Stimulated activated CD8-positive, alpha-beta memory T cell treated with anti-CD3 and anti-CD28 coated beads, Interleukin-2, amount 100 ng/mL, for 1 hour (primary cell): ENCODE measurements at places on chromosomes 2 and 18.
A peak's percentile ranks its signal among the peaks of the same experiment; 100 is the strongest.

- no peak for DNase-seq
These were observed 141.8 kb upstream of the BCL2L11 start for GRCh38 chr2:110978756-110979470.

- DNase-seq = no peak
These were observed 86.4 kb downstream of the GCA start for GRCh38 chr2:162430323-162430722.

DNA sequence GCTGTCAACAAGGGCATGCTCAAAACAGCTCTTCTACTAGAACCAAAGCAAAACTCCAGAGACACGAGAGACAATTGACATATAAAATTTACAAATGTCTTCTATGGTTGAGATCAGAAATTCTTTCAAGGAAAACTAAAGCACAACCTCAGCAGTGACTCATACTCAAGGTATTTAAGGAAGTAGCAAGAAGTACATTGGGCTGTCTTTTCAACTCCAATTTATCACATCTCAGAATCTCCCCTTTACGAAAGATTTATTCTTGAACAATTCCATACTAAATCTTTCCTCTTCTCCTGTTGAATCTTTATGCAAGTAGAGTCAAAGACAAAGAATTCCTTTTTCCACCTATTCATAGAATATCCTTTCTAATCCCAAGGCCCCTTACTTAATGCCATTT lies 324.0 kb downstream of the IRS1 start:
- DNase-seq = no peak

- DNase-seq = no peak
These were observed 792.6 kb downstream of the CPS1 start for GRCh38 chr2:211349031-211349430.

- no peak for DNase-seq
These were observed 173.0 kb upstream of the ALKAL2 start for GRCh38 chr2:460861-461260.

DNA sequence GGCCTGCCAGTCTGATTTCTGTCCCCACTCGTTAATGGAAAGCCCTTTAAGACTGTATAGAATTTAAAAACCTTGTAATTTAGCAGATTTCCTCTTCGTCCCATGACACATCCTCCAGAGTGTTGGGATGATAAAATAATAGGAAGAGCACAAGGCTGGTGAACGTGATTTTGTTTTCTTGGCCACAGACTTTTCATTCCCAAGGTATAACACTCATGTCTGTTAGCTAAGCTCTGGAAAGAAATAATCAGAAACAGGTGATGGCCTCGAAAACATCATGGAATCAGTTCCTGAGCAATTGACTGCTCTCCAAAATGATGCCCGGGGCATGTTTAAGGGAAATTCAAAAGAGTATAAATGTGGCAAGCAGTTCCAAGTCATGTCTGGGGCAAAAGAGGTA lies 337.8 kb upstream of the TCF4 start:
- DNase-seq = no peak

DNA sequence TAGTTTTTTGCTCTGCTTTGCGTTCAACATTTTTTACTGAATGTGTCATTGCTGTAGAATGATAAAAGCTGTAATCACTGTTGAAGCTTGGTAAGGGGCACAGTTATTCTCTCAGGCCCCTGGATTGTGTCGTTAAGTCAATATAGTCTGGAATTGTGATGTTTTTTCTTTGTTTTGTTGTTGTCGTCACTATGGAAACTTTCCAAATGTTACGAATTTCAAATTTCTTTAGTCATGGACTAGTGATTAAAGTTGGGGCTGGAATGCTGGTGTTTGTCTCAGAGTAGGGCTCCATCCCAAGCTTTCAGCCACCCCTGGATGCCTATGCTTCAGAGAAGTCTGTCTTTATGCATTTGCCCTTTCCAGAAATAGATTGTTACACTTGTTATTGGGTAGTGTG lies 287.2 kb downstream of the CDH19 start:
- DNase-seq = no peak

DNA sequence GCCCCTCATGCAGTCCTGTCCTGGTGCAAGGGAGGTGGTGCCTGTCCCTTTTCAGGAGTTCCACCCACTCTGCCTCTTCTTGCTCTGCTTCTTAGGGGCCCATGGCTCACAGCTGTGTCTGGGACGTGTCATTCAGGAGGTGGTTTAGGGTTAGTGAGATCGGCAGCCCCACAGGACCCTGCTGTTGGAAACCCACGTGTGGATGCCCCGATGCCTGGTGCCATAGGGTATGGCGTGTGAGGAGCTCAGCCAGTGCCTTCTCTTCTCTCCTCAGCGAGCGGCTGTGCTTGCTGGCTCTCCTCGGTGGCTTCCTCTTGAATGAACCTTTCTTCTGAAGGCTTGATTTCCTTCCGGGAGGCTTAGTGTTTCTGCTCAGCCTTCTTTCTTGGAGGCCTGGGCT lies 55.2 kb downstream of the LDLRAD4 start:
- DNase-seq = no peak

DNA sequence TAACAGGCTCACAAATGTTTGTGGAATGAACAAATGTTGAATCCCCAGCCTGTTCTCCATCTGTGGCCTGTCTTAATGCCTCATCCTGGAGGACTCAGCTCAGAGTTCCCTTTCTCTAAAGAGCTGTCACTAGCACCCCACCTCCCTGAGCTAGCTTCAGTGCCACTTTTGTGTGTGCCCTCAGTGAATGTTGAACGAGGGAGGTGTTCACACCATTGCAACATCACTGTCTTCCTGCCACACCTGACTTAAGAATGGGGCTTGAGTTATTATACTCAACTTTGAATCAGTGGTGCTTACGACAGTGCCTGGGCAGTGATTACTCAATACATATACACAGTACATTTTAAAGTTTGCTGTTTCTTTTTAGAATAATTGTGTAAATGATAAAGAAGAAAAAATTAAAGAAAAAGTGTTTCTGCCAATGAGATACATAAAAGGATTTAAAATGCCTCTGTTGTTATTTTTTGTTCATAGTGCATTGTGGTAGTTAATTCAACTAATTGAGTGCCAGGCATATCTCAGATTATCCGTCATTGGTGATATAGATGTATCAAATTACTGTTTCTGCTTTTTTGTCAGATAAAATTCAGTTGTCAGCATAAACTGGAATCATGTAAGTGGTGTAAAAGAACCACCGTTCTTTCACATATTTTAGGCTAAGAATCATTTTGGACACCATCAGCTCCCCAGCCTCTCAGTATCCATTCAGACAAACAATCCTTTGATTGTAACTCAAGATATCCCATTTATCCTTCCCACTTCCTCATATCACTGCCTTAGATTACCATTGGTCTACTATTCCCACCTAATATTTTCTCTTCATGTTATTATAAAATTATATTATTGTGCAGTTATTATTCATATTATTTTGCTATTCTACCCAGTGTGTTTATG lies 304.7 kb downstream of the PTPRM start:
- no peak for DNase-seq

DNA sequence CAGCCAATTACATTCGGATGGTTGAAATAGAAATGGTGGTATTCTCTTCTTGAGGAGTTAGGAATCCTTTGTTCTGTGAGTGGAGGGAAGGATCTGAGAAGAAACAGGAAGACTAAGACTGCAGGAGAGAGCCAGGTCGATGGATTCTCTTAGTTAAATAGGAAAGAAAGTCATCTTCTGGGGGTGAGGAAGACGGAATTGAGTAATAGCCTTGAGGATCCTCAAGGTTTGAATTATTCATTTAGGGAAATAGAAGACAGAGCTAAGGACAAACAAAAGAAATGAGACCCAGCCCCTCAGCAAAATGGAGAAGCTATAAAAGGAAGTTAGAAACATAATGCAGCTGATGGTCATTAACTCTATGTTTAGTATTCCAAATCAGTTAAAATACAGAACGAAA lies 1.8 kb downstream of the LAPTM4A start:
- DNase-seq = no peak

- DNase-seq = no peak
These were observed 8.5 kb downstream of the SFTPB start for GRCh38 chr2:85659324-85659981.

GRCh38 chr2:105718846-105719481 lies 25.7 kb upstream of the NCK2 start:
- no peak for DNase-seq

DNA sequence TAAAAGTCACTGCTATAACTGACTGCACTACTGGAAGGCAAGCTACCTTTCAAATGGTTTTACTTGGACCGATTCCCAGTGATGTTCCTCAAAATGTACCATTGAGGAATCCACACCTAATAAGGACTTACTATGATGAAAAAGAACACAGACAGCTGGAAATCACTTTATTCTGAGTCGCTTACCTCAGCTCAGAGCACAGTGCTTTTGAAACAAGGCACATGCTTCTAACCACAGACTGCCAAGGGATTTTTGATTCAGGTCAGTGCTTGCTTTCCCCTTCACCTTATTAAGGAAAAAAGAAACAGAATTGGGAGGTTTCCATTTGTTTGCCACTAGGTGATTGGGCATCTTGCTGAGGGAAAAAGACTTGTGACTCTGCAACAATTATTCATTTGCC lies 707.5 kb upstream of the FSHR start:
- DNase-seq = no peak

- DNase-seq = no peak
These were observed 95.6 kb downstream of the ITGA4 start for GRCh38 chr2:181552808-181553207.

DNA sequence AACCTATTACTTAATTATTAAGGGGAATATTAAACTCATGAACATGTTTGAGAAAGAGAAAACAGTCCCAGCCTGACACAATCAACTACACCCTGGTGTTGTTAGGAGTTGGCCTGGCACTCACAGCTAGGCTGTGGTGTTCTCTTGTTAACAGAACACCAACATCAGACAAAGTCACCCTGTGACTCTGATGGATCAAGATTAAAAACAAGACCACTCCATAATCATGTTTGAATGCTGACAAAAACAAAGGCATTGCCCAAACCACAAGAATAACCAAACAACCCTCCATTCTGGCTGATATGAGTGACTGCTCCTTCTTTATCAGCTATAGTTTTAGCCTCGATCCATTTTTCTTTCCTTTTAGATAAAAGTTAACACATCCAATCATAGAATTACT lies 3.0 kb downstream of the BOLL start:
- DNase-seq = no peak

GRCh38 chr2:218780851-218781690 lies 876 bp upstream of the CYP27A1 start:
- DNase-seq = no peak

DNA sequence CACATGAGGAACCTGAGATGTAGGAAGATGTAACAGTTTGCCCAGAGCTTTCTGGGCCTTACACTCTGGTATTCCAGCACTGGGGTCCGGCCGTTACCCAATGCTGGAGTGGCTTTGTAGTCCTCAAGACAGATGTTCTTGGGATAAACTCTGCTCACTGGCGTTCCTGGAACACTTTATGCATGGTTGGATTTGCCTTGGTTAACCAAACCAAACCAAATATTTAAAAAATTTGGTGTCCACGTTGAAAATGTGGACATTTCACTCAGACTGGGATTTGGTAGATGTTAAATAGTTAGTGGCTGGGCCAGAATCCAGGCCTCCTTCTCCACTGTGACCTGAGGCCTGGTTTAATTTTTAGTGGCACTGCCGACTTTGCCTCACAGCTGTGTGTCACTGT lies 81.5 kb downstream of the ACOXL start:
- DNase-seq = no peak

DNA sequence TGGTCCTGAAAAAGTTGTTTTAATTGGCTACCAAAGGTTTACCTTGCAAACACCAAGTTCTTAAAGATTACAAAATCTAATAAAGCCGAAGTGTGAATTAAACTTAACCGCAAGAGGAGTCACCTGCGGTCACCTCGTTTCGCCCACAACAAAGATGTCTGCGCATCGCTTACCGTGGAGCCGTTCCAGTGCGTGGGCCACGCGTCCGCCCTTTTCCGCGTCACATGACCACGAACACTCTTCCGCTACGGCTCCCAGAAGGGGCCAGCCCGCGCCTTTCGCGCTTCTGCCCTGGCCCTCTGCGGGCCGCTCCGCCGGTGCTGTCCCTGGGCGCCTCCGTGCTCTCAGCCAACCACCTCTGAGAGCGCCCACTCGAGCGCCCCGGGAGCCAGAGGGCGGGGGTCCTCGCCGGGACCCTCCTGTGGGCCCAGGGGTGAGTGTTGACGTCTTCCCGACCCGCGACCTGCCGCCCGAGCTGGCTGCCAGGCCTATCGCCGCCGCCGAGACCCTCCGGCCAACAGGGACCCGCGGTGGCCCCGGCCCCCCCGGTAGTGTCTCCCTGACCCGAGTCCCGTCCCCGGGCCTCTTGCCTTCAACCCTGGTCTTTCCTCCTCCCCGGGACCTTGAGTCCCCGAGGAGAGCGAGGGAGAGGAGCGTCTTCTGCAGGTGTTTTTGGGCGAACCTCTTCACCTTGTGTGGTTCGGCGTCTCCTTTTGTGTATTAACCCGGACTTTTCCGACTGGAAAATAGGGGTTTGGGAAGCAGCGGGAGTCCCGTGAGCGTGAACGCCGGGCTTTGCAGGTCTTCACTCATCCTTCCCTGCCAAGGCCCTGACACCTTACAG lies at the start of gene MFF:
Gene MFF, plus strand, starts transcription at position 257 of the 844 bp plus-strand sequence. CDS start 5,415 bp downstream, outside the sequence.
- peak; percentile 87 for DNase-seq

GRCh38 chr2:47638430-47638829 lies 144.5 kb upstream of the MSH6 start:
- no peak for DNase-seq

- DNase-seq = no peak
These were observed 18.5 kb downstream of the GKN1 start for GRCh38 chr2:68992933-68993332.

DNA sequence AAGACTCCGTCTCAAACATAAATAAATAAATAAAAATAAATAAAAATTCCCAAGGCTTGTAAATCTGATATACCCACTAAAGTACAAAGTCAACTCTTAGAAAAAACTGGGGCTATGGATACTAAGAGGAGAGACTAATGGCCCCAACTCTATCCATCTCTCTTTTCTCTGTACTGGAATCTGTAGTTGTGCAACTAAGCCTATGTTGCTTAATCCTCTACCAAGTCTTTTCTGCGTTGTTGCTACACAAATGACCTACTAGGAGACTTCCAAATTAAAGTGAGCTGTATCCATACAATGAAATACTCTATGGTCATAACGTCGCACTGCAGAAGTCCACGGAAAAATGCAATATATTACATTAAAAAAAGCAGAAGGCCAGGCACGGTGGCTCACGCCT lies 8.1 kb downstream of the MRPS5 start:
- DNase-seq = no peak

- DNase-seq = no peak
These were observed 269.2 kb upstream of the SESTD1 start for GRCh38 chr2:179533875-179534274.

GRCh38 chr2:29765721-29766120 lies 155.7 kb downstream of the ALK start:
- DNase-seq = no peak

- no peak for DNase-seq
These were observed 498.4 kb downstream of the STK39 start for GRCh38 chr2:167749016-167749415.

DNA sequence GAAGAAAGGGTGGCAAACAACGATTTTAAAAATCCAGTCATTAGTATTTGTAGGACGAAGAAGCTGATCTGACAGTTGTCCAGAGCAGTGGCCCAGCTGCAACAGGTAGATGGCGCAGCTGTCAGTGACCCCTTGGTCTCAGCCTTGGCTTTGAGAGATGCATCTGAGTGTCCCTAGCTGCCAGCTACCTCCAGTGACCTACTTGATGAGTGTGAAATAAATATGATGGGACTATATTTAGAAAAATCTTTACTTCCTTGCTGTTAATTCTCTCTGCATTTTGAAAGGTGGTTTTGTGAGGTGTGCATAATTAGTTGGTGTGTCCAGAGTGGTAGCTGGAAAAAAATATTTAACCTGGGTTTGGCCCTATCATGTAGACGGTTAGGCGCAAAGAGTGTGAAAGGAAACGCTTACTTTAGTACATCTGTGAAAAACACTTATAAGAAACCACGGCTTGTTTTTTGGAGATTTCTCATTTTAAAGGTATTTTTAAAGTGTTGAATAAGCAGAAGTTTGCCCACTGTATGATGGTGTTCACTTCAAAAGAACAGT lies 963 bp downstream of the INPP1 start:
- no peak for DNase-seq
